ENCODE measurements at places on chromosomes 13 and 19.
A peak's percentile ranks its signal among the peaks of the same experiment; 100 is the strongest.

DNA sequence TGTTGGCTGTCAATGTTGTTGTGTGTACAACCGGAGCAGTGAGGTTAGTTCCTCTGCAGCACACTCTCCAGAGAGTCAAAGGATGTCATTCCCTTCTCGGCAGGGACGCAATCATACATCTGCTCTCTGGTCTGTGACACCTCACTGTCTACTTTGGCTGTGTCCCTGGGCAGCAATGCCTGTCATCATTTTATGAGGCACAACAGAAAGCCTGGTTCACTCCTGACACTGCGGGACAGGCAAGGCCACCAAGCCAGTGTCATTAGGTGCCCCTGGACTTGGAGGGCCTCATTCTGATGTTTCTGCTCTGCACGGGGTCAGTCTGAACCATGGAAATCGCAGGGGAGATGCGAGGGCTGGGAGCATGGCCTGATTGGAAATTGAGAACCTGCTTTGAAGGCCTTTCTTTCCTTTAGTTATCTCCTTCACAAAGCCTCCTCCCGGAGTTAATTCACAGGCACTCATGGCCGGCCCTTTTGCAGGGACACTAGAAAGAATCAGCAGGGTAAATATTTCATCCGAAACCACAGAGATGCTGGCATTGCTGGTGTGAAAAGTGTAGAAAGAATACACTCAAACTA is 284.4 kb downstream of the ZNF536 start:
- no peak for DNase-seq

GRCh38 chr19:46056536-46056935 is 15.7 kb upstream of the IGFL4 start:
- DNase-seq = no peak

- DNase-seq = no peak
Observed at GRCh38 chr19:56211718-56212117, 9.6 kb downstream of the ZSCAN5C start.

DNA sequence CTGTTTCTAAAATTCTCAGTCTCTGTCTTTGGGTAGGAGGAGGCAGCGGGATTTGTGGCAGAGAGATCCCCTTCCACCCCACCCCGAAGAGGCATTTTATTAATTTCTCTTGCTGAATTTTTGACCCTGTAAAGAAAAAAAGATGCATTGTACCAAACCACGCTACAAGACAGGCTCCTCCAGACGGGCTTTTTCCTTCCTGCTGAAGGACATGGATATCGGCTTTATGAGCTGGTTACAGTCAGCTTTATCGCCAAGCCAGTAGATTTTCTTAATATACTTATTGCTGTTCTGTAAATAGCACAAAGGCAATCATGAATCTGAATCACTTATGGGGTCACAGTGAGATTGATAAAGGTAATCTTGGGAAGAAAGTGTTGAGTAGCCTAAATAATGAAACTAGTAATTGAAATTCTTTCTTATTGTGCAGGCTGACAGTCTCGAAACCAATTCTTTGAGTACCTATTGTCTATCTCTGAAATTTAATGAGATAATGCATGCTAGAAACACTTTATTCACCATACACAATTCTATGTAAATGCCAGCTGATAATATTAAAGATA is 24.5 kb downstream of the MBNL2 start:
- no peak for DNase-seq

DNA sequence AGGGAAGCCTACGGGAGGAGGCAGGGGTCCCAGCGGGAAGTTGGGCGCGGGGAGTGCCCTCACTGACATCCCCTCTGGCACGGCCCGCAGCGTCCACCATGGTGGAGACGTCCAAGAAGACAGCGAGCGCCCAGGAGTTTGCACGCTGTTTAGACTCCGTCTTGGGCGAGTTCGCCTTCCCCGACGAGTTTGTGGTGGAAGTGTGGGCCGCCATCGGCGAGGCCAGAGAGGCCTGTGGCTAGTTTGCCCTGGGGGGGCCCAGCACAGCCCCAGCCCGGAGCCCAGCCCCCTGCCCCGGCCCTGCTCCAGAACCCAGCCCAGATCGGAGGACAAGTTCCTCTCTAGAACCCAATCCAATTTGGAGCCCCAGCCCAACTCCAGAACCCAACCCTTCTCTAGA is 4.7 kb downstream of the GIPC3 start:
- DNase-seq = no peak

DNA sequence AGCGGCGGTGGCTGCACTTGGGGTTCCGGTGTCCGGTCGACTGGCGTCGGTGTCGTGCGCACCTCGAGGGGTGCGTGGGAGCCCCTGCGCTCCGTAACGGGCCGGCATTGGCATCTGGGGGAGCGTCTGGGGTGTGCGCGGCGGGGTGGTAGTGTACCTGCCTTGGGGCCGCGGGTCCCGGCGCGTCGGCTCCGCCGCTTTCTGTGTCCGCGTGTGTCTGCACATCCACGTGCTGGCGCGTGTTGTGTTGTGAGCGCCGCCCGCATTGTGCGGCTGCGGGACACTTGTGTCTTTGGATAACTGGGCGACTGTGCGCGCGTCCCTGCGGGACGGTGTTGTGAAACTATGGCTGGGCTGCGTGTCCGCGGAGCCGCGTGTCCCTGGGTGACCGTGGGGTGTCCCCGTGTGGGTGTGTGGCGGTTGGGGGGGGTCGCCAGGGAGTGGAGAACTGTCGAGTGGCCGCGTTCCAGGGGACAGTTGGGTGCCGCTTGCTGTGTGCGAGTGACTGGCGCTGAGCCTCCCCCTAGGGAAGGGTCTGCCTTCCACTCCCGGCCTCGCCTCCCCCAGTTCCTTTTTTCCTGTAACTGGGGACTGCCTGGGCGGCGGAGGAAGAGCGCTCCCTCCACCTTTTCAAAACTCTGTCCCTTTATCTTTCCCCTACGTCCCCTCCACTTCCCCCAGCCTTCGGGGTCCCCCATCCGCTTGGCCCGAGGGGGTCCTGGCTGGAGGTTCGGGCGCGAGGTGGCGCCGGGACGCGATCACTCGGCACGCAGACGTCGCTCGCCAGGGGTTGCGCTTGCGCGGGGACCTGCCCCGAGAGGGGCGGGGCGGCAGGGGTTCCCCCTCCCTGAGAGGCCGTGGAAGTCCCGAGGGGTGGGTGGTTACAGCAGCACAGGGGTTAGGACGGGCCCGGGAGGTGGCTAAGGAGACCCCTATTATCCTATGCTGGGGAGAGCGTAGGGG is 5.7 kb upstream of the NFIC start:
- DNase-seq = peak; percentile 54

- no peak for DNase-seq
Observed at GRCh38 chr13:92164822-92165221, 766.4 kb downstream of the GPC5 start.

DNA sequence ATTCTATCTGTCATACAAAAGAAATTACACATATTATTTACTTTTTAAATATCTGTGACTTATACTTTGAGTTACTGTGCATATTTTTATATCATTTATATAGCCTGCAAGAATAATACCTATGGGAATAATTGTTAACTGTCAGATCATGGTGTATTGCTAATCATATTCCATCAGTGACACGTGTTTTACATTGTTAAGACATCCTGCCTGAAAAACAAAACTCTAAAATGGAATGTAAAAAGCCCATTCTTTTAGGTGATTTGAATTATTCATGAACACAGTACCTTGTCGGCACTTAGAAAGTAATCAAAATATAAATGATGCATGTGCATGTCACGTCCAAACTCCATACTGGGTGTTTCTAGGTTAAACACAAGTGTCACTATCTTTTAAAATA is 533.8 kb upstream of the PCDH9 start:
- no peak for DNase-seq

- DNase-seq = no peak
Observed at GRCh38 chr19:38247734-38248268, 8.4 kb downstream of the PPP1R14A start.

- no peak for DNase-seq
Observed at GRCh38 chr13:47903836-47904235, 97.2 kb downstream of the SUCLA2 start.

DNA sequence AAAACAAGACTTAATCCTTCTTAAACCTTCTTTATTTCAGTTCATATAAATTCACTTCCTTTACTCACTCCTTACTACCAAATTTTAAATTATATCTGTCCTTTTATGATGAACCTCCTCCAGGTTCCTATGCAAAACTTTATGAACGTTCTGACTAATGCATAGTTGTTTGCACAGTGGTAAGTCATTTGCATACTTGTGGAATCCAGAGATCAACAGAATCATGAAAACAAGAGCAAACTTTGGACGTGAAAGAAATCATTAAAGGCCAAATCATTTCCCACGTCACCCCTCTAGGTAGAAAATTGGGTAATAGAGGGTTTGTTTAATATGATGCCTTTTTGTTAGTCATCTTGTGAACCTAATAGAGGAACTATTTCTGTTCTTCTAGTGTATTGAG is 32.3 kb upstream of the MYCBP2 start:
- DNase-seq = no peak

GRCh38 chr19:42370068-42370520 is 20.0 kb downstream of the CNFN start:
- no peak for DNase-seq

GRCh38 chr13:36418022-36418805 is 14.1 kb upstream of the CCNA1 start:
- DNase-seq = no peak

DNA sequence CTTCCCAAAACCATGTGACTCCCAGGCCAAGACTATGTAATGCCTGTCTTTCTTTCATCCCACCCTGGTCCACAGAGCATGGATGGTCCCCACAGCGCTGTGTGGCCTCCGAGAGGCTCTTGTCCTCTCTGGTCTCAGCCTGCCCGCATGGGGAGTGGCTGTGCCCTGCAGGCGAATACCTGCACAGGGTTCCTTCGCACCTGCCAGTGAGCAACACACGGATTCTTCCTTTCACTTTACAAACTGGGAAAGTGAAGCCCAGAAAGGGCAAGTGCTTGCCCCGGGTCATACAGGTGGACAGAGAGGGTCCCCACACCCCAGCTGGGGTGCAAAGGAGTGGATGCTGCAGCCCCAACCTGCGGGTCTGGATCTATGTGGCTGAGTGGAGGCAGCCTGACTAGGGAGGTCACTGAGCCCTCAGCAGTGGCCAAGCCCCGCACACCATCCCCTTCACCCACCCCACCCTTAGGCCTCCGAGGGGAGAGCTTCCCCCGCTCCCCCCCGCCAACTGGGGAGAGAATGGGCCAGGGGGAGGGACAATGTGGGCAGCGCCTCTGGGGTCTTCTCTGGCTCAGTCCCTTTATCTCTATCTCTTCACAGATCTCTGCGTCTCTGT is 747 bp upstream of the MARK4 start:
- no peak for DNase-seq
